ENCODE measurements at places on chromosomes 11 and 22.

- no peak for DNase-seq
Observed at GRCh38 chr11:31325160-31325559, 44.4 kb downstream of the DCDC1 start.

GRCh38 chr11:116927163-116927974 lies 89.9 kb upstream of the APOA1 start:
- peak; percentile 92 for DNase-seq

DNA sequence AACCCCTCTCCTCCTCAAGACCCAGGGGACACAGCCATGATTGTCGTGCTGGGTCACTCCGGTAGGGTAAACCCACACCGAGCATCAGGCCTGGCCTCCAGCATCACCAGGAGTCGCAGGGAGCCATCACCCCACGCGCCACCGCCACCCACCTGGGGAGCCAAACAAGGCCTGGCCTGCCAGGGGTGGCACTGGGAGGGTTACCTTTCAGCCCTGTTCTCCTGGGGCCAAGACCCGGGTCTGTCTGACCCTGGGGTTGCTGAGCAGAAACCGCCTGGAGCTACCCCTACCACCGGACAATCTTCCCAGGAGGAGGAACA lies 39.3 kb upstream of the NNMT start:
- no peak for DNase-seq

DNA sequence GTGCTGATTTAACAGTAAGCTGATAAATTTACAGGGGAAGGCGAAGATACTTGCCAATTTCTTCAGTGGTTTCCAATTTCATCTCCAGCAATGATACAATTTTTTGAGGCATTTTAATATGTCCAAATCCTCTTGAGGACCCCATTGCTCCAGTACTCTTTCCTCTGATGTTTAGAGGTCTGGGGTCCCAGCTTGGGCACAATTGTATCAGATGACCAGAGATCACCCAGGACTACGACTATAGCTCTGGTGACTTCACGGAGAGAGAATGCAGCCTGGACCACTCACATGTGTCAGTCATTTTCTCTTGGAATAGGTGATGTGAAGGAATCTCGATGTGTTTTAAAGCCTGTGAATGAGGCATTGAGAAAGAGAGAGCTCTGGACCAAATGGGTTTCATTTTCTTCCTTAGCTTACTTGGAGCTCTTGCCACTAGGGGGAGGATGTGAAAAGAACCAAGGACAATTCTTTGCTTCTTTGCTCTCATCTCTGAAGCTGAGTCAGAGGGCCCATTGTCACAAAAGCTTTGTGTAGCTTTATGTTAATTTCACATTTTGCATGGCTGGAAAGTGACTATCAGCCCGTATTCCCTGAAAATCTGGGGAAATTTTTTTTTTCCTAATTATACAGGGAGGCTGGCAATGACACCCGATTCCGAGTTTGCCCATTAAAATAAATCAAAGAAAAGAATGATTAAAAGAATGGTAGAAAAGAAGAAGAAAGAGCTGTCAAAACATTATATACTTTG lies 6.7 kb upstream of the CCDC90B start:
- peak; percentile 80 for DNase-seq

- DNase-seq, result no peak
Observed at GRCh38 chr22:37141971-37142370, 7.7 kb downstream of the IL2RB start.

DNA sequence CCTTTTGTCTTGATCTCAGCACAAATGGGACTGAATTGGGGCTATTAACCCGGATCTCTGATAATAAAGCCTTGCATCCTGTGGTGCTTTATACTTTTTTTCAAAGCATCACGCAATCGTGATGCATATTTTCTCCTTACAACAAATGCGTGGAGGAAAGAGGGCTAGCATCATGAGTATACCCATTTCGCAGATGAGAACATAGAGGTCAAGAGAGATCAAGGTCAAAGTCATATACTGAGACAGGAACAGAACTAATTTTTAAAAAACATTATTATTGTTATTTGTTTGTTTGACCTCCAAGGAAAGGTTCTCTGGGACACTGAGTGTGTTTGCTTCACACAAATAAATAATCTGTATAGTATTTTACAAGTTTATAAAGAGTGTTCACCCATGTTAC lies 191.2 kb downstream of the ST3GAL4 start:
- no peak for DNase-seq

DNA sequence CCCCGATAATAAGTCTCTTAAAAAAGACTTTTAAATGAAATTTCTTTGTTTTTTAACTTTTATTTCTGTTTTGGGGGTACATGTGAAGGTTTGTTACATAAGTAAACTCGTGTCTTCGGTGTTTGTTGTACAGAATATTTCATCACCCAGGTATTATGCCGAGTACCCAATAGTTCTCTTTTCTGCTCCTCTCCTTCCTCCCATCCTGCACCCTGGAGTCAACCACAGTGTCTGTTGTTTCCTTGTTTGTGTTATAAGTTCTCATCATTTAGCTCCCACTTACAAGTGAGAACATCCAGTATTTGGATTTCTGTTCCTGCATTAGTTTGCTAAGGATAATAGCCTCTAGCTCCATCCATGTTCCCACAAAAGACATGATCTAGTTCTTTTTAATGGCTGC lies 1.6 kb upstream of the GSTP1 start:
- no peak for DNase-seq

DNA sequence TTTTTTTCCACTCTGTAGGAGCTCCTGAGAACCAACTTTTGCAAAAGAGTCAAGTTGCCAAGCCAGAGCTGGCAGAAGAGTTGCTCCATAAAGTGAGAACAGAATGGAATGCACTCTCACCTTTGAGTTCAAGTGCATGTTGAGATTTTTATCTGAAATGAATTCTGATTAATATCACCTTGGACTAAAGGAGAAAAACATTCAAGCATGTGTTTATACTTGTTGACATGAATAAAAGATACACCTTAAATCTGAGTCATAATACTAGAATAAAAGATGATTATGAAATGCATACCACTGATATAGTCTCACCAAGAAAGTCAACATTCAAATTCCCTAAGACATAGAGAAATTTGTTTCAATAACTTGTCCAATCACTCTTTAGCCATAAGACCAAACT lies 37.8 kb downstream of the ARL14EP start:
- DNase-seq, result no peak

GRCh38 chr22:34913826-34914225 lies 152.1 kb upstream of the ISX start:
- no peak for DNase-seq

GRCh38 chr11:46649180-46649738 lies 31.9 kb downstream of the ATG13 start:
- DNase-seq, result no peak

DNA sequence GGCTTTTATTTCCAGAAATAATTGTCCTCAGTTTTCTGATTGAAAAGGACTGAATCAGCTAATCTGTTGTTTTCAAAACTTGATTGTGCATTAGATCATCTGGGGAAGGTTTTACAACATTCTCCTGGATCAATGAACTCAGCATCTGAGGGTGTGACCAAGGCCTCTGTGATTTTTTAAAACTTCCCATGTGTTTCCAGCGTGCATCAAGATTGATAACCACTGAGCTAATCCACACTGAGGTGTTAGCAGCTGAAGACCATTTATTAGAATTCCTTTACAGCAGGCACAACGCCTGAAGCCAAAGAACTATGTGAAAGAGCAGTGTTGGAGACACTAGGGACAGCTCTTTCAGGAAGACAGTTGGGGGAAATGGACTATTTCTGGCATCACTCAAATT lies 10.2 kb downstream of the VSTM5 start:
- DNase-seq, result no peak

DNA sequence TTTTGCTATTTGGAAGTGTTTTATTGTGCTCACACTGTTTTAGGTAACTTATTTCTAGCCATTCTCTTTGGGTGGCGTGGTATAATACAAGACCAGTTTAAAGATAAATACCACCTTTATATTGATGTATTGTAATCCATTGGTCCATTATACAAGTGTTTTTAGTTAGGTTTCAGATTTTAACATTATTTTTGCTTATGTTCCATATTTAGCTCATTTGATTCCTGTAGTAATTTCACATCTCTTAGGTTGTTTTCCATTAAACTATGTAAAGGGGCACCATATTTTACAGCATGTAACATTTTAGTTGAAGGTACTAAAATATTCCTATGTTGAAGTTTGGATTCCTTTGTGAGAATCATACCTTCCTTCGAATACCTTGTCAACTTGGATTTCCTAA lies 20.1 kb downstream of the EED start:
- DNase-seq, result no peak

DNA sequence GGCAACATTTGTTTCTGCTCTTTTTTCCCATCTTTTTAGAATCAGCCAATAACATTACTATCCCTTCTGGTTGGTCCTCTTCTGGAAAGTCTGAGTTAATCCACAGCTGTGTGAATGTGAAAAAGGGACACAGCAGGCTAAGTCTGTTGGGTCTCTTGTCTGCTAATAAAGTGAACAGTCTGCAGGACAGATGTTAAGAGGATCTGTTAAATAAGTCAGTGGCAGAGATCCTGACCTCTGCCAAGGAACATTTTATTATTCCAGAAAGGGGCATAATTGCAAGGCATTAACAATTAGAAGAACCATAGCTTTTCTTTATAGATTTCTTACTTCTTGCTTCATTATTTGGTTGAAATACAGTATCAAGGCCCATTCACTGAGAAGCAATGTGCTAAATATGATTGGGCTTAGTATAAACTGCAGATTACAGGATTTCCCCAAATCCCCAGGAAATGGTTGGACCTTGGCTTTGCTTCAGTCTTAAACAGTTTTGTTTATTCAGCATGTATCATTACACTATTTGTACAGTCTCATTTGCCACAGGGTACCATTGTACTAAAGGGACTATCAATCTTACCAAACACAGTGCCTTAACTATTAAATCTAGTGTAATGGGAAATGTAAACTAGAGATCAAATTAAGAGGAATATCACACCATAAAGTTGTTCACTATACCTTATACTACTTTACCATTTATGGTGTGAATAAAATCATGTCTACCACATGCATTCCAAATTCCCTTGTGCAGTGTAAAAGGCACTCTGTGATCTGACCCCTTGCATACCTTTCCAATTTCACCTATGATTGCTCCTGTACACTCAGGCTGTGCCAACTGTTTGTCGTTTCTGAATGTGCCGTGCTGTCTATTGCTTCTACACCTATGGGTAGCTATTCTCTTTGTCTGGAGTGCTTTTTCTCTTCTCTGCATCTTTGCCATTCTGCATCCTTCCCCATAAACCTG lies 274.0 kb downstream of the SOX6 start:
- DNase-seq, result no peak

GRCh38 chr11:44972746-44973435 lies 22.2 kb upstream of the TP53I11 start:
- DNase-seq, result no peak

GRCh38 chr22:47209547-47210023 lies 447.1 kb downstream of the TBC1D22A start:
- DNase-seq, result no peak

DNA sequence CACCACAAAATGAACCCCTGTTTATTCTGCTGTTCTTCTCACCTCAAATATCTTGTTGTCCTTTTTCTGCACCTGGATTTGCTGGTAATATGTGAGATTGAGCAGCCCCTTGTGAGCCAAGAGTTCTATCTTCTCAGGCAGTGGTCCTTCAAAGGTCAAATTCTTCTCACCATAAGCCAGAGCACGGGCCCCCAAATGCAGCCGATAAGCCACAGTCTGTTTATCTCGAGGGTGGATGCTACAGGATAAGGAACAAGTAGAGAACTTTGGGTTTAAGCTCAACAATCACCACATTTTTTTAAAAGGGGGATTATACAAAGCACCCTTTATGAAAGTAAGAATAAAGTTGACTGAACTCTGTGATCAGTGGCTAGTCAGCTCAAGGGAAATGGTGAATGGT lies 15.8 kb downstream of the TBRG1 start:
- no peak for DNase-seq

- DNase-seq, result peak; percentile 4
Observed at GRCh38 chr22:46764779-46765485, 2.5 kb downstream of the TBC1D22A start.

GRCh38 chr11:91981995-91982394 lies 242.6 kb upstream of the FAT3 start:
- DNase-seq, result no peak

- DNase-seq, result no peak
Observed at GRCh38 chr11:62142921-62143320, 19.1 kb downstream of the INCENP start.

- peak; percentile 10 for DNase-seq
Observed at GRCh38 chr11:97683733-97684132, 1293.9 kb downstream of the JRKL start.

DNA sequence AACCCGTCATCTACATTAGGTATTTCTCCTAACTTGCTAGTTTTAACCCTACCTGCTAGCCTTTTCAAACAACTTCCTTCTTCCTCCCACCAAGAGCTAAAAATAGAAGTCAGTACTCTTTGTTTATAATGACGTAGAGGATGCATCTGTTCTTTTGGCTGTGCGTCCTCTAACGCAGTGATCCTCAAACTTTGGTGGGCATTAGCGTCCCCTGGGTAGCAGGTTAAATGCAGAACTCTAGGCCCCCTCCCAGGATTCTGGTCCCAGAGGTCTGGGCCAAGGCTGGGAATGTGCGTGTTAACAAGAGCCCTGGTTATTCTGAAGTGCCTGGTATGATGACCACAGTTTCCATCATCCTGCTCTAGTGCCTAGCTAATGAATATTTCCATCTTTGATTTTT lies 67.6 kb downstream of the BARX2 start:
- no peak for DNase-seq

DNA sequence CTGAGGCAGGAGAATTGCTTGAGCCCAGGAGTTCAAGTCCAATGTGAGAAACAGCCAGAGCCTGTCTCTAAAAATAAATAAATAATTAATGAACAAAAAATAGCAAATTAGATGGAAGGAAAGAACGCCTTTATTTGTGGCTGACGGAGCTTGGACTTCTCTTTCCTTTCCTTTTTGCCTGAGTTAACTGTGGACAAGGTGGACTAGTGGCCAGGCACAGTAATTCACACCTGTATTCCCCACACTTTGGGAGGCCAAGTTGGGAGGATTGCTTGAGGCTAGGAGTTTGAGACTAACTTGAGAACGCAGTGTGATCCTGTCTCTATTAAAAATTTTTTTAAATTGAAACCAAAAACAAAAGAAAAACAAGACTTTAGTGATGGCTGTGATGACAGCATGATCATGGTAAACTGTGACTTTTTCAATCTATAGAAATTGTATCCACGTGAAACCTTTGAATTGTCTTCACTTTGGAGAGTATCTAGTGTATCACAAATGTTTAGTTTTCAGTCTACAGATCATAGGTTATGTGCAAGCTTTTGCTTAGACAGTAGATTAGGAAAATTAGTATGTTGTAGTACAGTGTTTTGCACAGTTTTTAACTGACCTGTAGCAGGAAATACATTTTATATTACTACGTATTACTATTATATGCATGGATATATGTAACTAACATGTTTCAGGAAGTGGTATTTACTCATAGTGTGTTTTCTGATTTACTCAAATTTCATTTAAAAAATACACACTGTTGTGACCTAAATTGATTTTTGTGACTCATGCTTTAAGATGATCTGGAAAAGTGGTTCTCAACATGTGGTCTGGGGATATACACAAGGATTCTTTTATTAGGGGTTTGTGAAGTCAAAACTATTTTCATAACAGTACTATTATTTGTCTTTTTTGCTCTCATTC lies 42.1 kb downstream of the KDM2A start:
- DNase-seq, result no peak

GRCh38 chr11:67604815-67605214 lies 1.9 kb upstream of the NDUFV1 start:
- no peak for DNase-seq

- no peak for DNase-seq
Observed at GRCh38 chr11:28878025-28878424, 769.8 kb downstream of the METTL15 start.

GRCh38 chr11:3816673-3817072 lies 8.3 kb downstream of the PGAP2 start:
- no peak for DNase-seq

GRCh38 chr11:18471995-18472394 lies 16.3 kb downstream of the LDHAL6A start:
- DNase-seq, result no peak

GRCh38 chr11:132655187-132655855 lies 877.0 kb downstream of the OPCML start:
- DNase-seq, result no peak
